ENCODE measurements at places on chromosomes 1 and 21.

GRCh38 chr1:192573499-192573898 lies 2.1 kb upstream of the RGS1 start:
- no peak for DNase-seq

GRCh38 chr1:200885623-200886402 lies 8.9 kb upstream of the INAVA start:
- no peak for DNase-seq

GRCh38 chr1:199287647-199288046 lies 648.8 kb downstream of the PTPRC start:
- no peak for DNase-seq

- no peak for DNase-seq
Measured at GRCh38 chr1:238001818-238002217, 111.1 kb upstream of the ZP4 start.

DNA sequence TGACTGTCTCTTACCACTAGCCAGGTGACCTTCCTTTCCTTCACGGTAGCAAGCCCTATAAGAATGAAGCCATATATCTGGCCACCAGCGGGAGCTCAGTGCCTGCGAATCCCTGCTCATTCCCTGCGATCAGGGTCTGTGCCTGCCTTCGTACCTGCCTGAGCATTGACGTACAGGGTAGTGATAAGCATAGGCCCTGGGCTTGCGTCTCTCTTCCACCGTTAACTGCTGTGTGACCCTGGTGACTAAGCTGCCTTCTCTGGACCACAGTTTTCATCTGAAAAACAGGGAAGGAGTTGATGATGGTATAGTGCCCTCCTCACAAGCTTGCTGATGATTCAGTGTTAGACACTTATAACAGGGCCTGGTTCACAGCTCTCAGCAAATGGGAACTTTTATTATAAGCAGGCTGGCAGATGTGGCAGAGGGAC lies 4.1 kb downstream of the ZC3H12A start:
- DNase-seq, result peak; percentile 59

GRCh38 chr1:40299366-40300248 lies 17.5 kb downstream of the COL9A2 start:
- no peak for DNase-seq

DNA sequence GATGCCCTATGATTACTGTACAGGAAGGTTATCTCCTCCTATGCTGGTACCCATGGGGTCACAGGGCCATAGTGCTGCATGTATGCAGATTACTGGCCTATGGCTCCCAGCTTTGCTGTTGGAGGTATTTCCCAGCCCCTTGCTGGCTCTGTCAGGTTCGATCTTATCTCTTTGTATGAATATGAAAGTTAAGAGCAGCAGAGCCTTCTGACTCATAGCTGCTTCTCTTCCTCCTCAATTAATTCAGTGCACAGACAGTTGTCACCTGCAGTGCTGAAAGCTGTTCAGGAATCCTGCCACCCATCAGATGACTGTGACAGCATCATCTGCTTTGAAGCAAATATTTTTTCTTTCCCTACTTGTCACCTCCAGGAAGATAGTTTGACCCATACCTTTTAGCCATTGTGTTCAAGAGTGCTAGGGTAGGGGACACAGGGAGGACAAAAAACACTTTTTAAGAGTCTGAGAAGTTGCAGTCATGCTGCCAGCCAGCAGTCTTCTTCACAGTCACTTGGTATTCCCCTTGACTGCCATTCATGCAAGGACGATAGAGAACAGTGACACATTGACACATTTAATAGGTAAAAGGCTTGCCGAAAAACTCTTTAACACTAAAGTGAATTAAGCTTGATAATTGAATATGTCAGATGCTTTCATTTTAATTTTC lies 73.1 kb downstream of the KIF1B start:
- DNase-seq, result no peak

DNA sequence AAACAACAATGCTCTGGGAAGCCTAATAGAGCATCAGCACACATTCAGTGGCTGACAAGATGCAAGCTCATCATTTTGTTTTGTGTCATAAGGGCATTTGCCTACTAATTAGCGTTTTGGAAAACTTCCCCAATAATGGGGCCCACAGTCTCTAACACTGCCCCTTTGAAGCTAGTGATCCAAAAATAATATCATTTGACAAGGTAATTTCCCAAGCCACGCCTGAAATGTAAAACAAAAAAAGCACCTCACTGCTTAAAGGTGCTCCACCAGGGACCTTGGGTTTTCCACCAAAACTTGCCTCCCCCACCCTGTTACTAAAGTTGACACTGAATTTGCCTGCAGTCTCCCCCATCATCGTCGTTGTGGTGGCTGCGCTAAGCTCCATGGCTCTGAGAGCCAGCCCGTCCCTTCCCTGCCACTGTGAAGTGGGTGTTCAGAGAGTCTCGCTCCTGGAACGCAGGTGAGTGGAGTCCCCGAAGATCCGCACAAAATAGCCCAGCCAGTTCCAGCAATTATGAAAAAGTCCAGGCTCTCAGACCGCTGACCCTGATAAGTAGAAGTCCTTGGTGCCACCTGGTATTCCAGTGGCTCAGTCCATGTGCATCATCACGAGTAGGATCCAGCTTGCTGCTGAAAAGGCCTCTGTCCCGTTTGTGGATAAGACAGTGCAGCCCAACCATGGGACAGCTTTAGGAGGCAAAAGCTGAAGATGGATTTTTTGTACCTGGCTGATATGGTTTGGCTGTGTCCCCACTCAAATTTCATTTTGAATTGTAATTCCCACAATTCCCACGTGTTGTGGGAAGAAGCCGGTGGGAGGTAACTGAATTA lies 52.2 kb downstream of the RAB3GAP2 start:
- no peak for DNase-seq

- no peak for DNase-seq
Measured at GRCh38 chr1:232657426-232658005, 27.6 kb upstream of the SIPA1L2 start.

DNA sequence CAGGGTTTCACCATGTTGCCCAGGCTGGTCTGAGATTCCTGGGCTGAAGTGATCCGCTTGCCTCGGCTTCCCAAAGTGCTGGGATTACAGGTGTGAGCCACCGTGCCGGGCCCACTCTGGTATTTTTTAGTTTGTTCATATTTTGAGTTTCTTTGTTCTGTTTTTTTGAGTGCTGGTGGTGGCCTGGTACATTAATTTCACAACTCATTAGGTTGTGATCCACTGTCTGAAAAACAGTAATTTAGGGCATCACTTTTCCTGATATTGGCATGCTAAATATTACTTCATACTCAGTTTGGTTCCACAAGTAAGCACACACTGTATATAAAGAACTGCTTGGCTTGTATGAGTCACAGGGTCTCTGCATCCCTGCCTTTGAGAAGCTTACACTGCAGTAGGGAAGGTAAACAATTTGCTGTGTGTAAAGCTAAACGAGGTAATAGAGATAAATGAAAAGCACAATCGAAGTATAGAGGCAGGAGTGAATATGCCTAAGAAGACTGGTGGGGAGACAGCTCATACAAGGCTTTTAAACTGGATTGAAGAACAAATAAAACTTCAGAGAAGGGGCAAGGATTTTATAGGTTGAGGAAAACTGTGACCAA lies 7.7 kb downstream of the SNX27 start:
- no peak for DNase-seq

- no peak for DNase-seq
Measured at GRCh38 chr1:205536759-205537361, 32.4 kb downstream of the CDK18 start.

DNA sequence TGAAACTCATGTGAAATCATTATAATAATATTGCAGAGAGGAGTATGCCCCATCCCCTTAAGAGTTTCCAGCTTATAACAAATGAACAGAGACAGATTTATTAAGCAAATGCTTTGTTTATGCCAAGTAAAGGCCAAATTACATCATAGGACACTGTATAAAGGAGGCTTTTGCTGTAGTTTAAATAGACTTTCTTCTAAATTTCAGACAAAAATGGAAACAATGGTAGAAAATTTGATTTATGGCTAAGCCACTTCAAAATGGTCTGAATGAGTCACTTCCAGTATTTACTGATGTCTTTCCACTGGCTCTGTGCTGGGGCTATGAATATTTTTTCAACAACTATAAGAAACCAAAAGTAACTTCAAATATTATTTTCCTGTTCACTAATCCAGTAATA lies 81.1 kb upstream of the ST6GALNAC5 start:
- no peak for DNase-seq

- no peak for DNase-seq
Measured at GRCh38 chr1:115355069-115355468, 17.0 kb upstream of the NGF start.

GRCh38 chr1:38727684-38728584 lies 131.6 kb downstream of the RRAGC start:
- no peak for DNase-seq

GRCh38 chr1:29415861-29416260 lies 179.5 kb downstream of the PTPRU start:
- DNase-seq, result no peak

All from activated CD8-positive, alpha-beta memory T cell treated with anti-CD3 and anti-CD28 coated beads for 4 hours (primary cell).